ENCODE measurements at places on chromosomes 11 and 22.

- H3K4me3 ChIP-seq: no peak overlapping the region
- H3K27me3 ChIP-seq: no peaks in the 10 kb centered on the region
- H3K27ac ChIP-seq: no peak overlapping the region
- DNase-seq: no peak
- H3K36me3 ChIP-seq: no peaks in the 10 kb centered on the region
Measured at GRCh38 chr11:119179983-119180382, 5.3 kb upstream of the NHERF4 start.

DNA sequence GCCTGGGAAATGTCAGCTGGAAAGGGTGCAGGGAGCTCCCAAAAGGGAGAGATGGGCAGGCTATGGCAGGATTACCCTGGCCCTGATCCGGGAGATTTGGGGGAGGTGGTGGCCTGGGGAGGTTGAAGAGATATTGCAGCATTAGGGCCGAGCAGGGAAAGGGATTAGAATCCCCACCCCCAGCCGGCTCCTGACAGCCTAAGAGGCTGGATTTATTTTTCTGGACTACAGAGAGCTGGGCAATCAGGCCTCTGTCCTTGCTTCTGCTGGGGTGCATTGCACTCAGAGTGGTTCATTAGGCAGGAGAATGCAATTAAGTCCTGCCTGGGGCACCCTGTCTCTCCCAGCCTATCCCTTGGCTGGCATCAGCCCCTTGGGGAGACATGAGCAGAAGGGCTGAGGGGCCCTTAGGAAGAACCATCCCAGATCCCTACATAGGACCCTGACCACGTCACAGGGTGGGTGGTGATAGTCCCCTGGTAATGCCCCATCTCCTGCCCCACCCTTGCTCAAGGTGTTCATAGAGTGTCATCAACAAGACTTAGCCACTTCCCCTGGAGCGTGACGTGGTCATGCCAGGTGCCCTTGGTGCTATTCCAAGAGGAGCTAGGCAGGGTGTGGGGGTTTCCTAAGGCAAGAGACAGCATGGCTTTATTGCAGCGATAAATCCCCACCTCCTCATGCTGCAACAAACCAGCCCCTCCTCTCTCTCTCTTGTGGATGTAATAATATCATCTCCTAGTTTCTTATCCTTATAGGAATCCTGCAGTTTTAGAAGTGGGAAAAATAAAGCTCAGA lies 38.4 kb upstream of the KLHL35 start:
- H3K36me3 ChIP-seq: no peaks in the 10 kb centered on the region
- peaks cover 3% of the 10 kb centered on the region for H3K4me1 ChIP-seq
- H3K4me3 ChIP-seq: no peak overlapping the region

- no peaks in the 10 kb centered on the region for H3K4me1 ChIP-seq
- H3K27ac ChIP-seq: no peak overlapping the region
- no peaks in the 10 kb centered on the region for H3K36me3 ChIP-seq
- H3K4me3 ChIP-seq: no peak overlapping the region
- no peak for DNase-seq
Measured at GRCh38 chr22:29867260-29867659, 15.7 kb upstream of the MTMR3 start.

GRCh38 chr11:124762105-124762623 lies at the start of gene ESAM:
TSS of gene ESAM (minus strand) at chr11:124762290. CDS start at chr11:124762154, 136 bp downstream.
- no peaks in the 10 kb centered on the region for H3K36me3 ChIP-seq
- DNase-seq: no peak
- H3K27me3 ChIP-seq: peaks cover 55% of the 10 kb centered on the region

DNA sequence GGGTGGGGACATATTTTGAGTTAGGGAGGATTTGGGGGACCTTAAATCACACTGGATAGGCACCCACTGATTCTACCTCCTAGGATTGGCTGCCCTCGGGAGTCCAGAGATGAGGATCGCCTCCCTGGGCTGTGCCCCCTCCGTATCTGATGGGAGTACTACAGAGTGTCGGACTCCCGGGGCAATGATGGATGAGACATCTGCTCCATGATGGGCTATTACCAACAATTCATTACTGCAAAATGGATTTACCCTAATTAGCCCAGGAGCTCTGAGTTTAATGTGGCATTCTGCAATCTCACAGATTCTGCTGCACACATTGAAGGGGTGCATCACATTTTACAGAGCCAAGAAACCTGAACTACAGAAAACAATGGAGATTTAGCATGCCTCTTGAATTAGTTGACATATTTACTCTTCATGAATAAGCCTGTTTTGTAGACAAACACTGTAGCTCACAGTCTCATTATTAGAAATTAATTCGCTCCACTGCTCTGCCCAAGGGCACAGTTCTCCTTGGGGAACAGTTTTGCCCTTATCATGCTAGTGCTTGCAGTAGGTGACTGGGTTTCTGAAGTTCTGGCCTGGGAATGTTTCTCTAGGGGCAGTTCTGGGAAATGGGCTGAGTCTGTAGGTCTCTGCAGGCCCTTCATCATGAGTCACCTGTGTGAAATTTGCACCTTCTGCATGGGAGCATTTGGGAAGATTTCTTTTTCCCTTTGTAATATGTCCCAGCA lies 217.1 kb upstream of the PLET1 start:
- no peaks in the 10 kb centered on the region for H3K4me1 ChIP-seq
- no peaks in the 10 kb centered on the region for H3K36me3 ChIP-seq
- DNase-seq: no peak
- H3K27me3 ChIP-seq: no peaks in the 10 kb centered on the region

GRCh38 chr22:42716221-42716620 lies 4.4 kb downstream of the A4GALT start:
- H3K27me3 ChIP-seq: no peaks in the 10 kb centered on the region
- no peak overlapping the region for H3K27ac ChIP-seq
- no peak overlapping the region for H3K4me3 ChIP-seq

DNA sequence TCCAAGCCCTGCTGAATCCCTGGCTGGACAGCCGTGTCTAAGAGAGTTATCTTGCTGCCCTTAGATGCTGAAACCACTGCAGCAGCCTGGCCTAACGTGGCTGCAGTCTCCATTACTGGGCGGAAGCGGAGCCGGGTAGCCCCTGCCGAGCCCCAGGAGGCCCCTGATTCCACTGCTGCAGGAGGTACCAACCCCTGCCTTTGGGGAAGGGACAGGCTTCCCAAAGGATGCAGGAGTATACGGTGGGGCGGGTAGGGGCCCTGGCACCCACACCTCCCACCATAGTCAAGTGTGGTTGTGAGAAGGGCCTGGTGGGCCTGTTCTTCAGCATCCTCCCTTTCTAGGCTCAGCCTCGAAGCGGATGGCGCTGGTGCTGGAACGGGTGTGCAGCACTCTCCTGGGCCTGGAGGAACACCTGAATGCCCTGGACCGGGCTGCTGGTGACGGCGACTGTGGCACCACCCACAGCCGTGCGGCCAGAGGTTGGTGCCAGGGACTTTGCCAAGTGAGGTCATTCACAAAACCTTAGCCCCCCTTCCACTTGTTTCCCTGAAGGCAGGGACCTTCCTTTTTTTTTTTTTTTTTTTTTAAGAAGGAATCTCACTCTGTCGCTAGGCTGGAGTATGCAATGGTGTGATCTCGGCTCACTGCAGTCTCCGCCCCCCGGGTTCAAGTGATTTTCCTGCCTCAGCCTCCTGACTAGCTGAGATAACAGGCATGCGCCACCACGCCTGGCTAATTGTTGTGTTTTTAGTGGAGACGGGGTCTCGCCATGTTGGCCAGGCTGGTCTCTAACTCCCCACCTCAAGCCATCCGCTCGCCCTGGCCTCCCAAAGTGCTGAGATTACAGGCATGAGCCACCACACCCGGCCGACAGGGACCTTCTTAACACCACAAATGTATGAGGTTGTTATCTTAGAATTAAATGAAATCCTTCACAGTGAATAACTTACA lies 11.0 kb downstream of the TKFC start:
- H3K27ac ChIP-seq: no peak overlapping the region
- peaks cover 6% of the 10 kb centered on the region for H3K4me1 ChIP-seq
- H3K36me3 ChIP-seq: no peaks in the 10 kb centered on the region
- H3K27me3 ChIP-seq: no peaks in the 10 kb centered on the region

- H3K4me3 ChIP-seq: no peak overlapping the region
- H3K4me1 ChIP-seq: no peaks in the 10 kb centered on the region
- no peak for DNase-seq
- H3K27me3 ChIP-seq: no peaks in the 10 kb centered on the region
- H3K27ac ChIP-seq: peak overlapping the region; percentile 40
- H3K36me3 ChIP-seq: no peaks in the 10 kb centered on the region
Measured at GRCh38 chr11:116931206-116931953, 94.0 kb upstream of the APOA1 start.

- H3K27ac ChIP-seq: peak overlapping the region; percentile 86
- H3K36me3 ChIP-seq: peaks cover 5% of the 10 kb centered on the region
- H3K4me1 ChIP-seq: peaks cover 14% of the 10 kb centered on the region
- no peak for DNase-seq
Measured at GRCh38 chr22:29797351-29797750, 30.2 kb downstream of the UQCR10 start.

DNA sequence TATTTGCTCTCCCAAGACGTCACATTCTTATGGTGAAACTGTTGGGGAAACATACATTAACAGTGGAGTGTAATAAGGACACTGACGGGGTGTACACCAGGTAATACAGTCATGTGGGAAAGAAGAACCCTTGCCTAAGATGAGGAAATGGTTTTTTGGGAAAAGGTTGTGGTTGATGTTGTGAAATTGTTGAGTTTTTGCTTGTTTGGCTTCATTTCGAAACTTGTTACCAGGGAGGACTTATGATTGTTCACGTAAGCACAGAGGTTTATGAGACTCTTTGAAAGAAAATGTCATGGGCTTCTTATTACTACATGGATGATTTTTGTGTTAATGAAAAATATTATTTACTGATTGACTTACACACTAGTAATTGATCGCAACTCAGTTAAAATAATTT lies 16.8 kb downstream of the ANO3 start:
- H3K27me3 ChIP-seq: no peaks in the 10 kb centered on the region
- no peak for DNase-seq
- no peak overlapping the region for H3K4me3 ChIP-seq
- H3K27ac ChIP-seq: no peak overlapping the region
- H3K4me1 ChIP-seq: no peaks in the 10 kb centered on the region
- no peaks in the 10 kb centered on the region for H3K36me3 ChIP-seq

GRCh38 chr11:45655012-45655283 lies 10.5 kb downstream of the CHST1 start:
- no peak overlapping the region for H3K27ac ChIP-seq
- no peaks in the 10 kb centered on the region for H3K4me1 ChIP-seq
- H3K36me3 ChIP-seq: no peaks in the 10 kb centered on the region

- no peak overlapping the region for H3K4me3 ChIP-seq
- H3K36me3 ChIP-seq: no peaks in the 10 kb centered on the region
- no peaks in the 10 kb centered on the region for H3K4me1 ChIP-seq
- no peak for DNase-seq
- no peak overlapping the region for H3K27ac ChIP-seq
Measured at GRCh38 chr22:42834177-42834949, 22.7 kb downstream of the ARFGAP3 start.

DNA sequence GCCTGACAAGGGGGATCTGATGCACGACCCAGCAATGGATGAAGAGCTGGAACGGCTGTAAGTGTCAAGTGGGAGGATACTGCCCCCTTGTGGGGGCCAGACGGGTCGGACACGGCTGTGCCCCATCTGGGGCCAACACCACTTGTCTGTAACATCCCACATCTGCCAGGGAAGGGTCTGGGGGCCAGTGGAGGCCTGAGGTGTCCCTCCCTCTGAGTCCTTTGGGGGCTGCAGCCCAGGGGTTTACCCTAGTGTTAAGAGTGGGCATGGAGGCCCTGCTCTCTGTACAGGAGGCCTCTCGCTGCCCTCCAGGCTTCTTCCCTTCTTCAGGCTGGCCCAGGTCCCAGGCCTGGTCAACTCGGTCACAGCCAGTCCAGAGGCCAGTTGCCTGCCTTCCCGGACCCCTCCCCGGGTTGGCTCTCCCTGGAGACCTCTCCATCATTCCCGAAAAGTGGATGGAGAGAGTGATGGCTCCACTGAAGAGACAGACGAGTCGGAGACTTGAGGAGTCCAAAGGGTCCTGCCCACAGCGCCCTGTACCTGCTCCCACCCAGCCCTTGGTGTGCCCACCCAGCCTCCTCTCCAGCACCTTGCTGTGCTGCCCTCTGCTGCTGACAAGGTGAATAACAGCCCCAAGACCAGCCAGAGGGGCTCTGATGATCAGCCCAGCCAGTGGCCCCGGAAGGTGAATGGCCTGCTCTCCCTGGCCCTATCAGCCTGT lies 15.4 kb downstream of the ARFGAP2 start:
- peak overlapping the region; percentile 43 for H3K27ac ChIP-seq
- no peak for DNase-seq
- no peaks in the 10 kb centered on the region for H3K27me3 ChIP-seq
- peaks cover 4% of the 10 kb centered on the region for H3K36me3 ChIP-seq

- no peaks in the 10 kb centered on the region for H3K27me3 ChIP-seq
- no peaks in the 10 kb centered on the region for H3K36me3 ChIP-seq
- H3K27ac ChIP-seq: no peak overlapping the region
- H3K4me1 ChIP-seq: no peaks in the 10 kb centered on the region
Measured at GRCh38 chr11:42271306-42271705, 811.9 kb upstream of the LRRC4C start.

DNA sequence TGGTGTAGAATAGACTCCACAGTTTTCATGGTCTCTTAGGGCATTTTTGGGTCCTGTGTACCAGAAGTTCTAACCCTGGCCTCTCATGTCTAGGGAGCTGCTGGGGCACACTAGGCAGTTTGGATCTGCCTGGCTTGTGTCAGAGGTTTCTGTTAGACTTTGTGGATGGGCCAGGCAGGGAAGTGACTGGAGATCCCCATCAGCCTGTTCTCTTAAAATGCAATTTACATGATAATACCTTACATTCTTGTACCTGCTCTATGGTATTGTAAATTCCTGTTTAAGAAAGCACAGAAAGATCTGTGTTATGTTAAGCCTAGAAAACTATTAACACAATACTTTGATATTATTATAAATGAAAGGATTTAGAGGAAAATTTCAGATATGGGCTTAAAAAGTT lies 104.0 kb downstream of the ARHGAP42 start:
- no peaks in the 10 kb centered on the region for H3K27me3 ChIP-seq
- H3K4me3 ChIP-seq: no peak overlapping the region
- H3K4me1 ChIP-seq: no peaks in the 10 kb centered on the region
- H3K27ac ChIP-seq: no peak overlapping the region

- DNase-seq: peak; percentile 47
- H3K27ac ChIP-seq: no peak overlapping the region
- H3K36me3 ChIP-seq: no peaks in the 10 kb centered on the region
Measured at GRCh38 chr11:2686360-2687222, 13.2 kb downstream of the KCNQ1OT1 start.

DNA sequence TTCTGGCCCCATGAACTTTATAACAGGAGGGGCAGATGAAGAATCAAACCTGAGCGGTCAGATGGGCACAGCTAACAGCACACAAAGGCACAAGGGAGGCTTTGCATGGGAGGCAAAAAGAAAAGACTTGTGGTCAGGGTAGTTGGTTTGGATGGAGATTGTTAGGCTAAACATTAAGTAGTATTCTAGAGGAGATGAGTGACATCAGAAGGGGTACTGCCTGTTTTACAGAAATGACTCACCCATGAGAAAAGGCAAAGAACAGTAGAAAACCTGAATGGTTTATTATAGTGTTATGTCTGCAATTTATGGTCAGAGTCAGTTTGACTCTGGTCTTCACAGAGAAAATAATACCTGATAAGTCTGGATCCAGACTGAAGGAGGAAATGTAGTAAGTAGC lies 129.8 kb upstream of the KIRREL3 start:
- H3K27me3 ChIP-seq: no peaks in the 10 kb centered on the region
- no peak overlapping the region for H3K27ac ChIP-seq
- no peak for DNase-seq
- no peaks in the 10 kb centered on the region for H3K36me3 ChIP-seq
- H3K4me1 ChIP-seq: no peaks in the 10 kb centered on the region
- no peak overlapping the region for H3K4me3 ChIP-seq

Data from breast epithelium (tissue), 4 donors.